A549 treated with ZK216348 at 1 μM for 4 hours (cell line): ENCODE measurements at places on chromosomes 2 and 18. TPM values are rescaled to one million over a fixed set of nuclear protein-coding genes. Genes with fewer than 3 reads are reported as not detected.

Gene CD207
- total RNA-seq = not detected in 5 replicates

Gene GMPPA
- total RNA-seq = 30.0 to 39.8 TPM (median 38.7 TPM) in 5 replicates

Gene GALNT14
- 37.1 to 50.5 TPM (median 47.5 TPM) in 5 replicates for total RNA-seq

Gene GREB1L
- 1.6 to 4.5 TPM (median 3.2 TPM) in 5 replicates for total RNA-seq

Gene KATNAL2
- total RNA-seq = 1.4 to 2.4 TPM (median 1.7 TPM) in 5 replicates

Gene TTLL4
- 26.7 to 30.8 TPM (median 27.5 TPM) in 5 replicates for total RNA-seq

Gene G6PC2
- not detected in 5 replicates for total RNA-seq

Gene IL36RN
- 0.06 to 0.13 TPM in 2 of 5 replicates, not detected in the others for total RNA-seq

Gene ZEB2
- 3.7 to 7.4 TPM (median 6.8 TPM) in 5 replicates for total RNA-seq

Gene CD28
- total RNA-seq = not detected in 5 replicates

Gene VIL1
- 0.24 to 0.67 TPM (median 0.35 TPM) in 4 of 5 replicates, not detected in the other for total RNA-seq

Gene SKA1
- 9.7 to 15.0 TPM (median 12.4 TPM) in 5 replicates for total RNA-seq

Gene NDC80
- total RNA-seq = 11.5 to 17.2 TPM (median 13.3 TPM) in 5 replicates

Gene RPRM
- 0.09 TPM in 1 of 5 replicates, not detected in the others for total RNA-seq

Gene TEX44
- not detected in 5 replicates for total RNA-seq

Gene DSC3
- 1.1 to 3.1 TPM (median 1.5 TPM) in 5 replicates for total RNA-seq

Gene SGPP2
- total RNA-seq = 0.24 to 0.46 TPM (median 0.38 TPM) in 5 replicates

Gene CFAP221
- 0.20 to 0.64 TPM (median 0.35 TPM) in 5 replicates for total RNA-seq

Gene MPP4
- 0.06 to 0.13 TPM (median 0.10 TPM) in 3 of 5 replicates, not detected in the others for total RNA-seq

Gene KIDINS220
- 14.9 to 22.8 TPM (median 19.3 TPM) in 5 replicates for total RNA-seq

Gene IL37
- total RNA-seq = not detected in 5 replicates

Gene CYRIA
- 0.04 to 0.60 TPM (median 0.17 TPM) in 5 replicates for total RNA-seq

Gene TUBB8B
- not detected in 5 replicates for total RNA-seq

Gene CTIF
- 11.7 to 20.6 TPM (median 16.6 TPM) in 5 replicates for total RNA-seq

Gene ZAP70
- total RNA-seq = not detected in 5 replicates

Gene CTAGE1
- not detected in 5 replicates for total RNA-seq

Gene LYPD1
- total RNA-seq = 12.0 to 19.6 TPM (median 15.8 TPM) in 5 replicates

Gene REG1B
- total RNA-seq = not detected in 5 replicates
